ENCODE measurements at places on chromosomes 3 and 15. TPM values are rescaled to one million over a fixed set of nuclear protein-coding genes. Genes with fewer than 3 reads are reported as not detected.

DNA sequence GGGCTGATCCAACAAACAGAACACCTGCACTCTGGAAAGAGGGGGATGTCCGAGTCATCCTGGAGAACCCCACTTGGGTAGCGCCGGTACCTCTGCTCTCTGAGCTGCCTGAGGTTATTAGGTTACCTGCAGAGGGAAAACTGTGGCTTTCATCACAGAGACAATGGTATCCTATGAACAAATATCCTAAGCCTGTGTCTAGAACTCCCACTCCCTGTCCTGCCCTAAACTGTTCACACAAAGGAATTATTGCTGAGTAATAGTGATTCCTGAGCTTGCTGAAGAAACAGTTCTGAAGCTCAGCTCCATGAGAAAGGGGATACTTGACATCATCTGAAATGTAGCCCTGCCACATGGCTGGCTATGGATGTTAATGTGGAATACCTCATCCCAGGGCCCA is 31.9 kb upstream of the WNT5A start:
- DNase-seq, result no peak
- no peak overlapping the region for H3K27ac ChIP-seq
- no peak overlapping the region for H3K4me3 ChIP-seq
- no peaks in the 10 kb centered on the region for H3K36me3 ChIP-seq

DNA sequence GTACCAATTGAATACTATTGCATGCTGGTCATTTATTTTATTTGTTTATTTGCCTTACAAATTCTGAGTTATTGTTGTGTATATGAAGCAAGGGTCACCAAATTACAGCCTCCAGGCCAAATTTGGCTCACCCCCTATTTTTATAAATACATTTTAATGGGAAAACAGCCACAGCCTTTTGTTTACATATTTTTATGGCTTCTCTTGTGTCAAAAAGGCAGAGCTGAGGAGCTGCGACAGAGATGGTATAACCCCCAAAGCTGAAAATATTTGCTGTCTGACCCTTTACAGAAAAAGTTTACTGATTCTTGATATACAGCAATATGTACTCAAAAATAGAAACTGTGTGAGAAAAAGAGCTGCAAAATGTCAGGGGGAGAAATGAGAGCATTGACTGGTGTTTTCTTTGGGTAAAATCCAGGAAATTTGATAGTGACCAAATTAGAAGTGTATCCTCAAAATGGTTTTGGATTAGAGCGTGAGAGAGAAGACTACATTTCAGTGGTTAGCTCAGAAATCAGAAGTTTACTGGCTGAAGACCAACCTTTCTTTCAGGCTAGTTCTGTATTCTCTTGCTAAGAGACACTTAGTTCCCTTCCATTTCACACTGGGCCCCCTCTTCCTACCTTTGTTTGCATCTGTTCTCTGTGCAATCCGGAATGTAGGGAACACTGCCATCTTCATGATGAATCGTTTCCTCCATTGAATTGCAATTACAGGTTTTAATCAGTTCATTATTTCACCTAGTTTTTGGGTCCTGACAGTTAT is 757.8 kb downstream of the AGBL1 start:
- no peaks in the 10 kb centered on the region for H3K4me1 ChIP-seq
- no peak overlapping the region for H3K4me3 ChIP-seq
- no peaks in the 10 kb centered on the region for H3K36me3 ChIP-seq
- H3K27me3 ChIP-seq, result no peaks in the 10 kb centered on the region
- DNase-seq, result no peak
- no peak overlapping the region for H3K27ac ChIP-seq

DNA sequence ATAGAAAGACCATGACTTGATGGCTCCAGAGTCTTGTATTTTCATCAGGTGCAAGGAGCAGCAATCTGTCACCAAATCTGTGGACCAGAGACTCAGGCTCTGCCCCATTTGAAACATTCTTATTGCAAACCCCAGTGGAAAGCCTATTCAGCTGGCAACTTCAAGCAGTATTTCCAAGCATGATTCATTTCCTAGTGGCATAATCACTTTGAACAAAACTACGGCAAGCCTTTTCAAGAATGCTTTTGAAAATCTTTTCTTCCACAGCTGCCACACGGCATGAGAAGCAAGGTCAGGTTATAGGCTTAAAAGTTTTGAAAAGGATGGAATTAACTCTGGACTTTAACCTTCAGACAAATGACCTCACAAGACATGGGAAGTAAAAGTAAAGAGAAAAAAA is 122.0 kb upstream of the BFSP2 start:
- no peak for DNase-seq
- peaks cover 24% of the 10 kb centered on the region for H3K27me3 ChIP-seq
- no peak overlapping the region for H3K27ac ChIP-seq
- H3K36me3 ChIP-seq, result no peaks in the 10 kb centered on the region
- H3K4me3 ChIP-seq, result no peak overlapping the region

The ATOSA gene
- 4.7 TPM for total RNA-seq

The ACTC1 gene
- total RNA-seq, result not detected

The SAMD7 gene
- not detected for total RNA-seq

The FBXL2 gene
- 12.8 TPM for total RNA-seq

The MKRN3 gene
- 10.1 TPM for total RNA-seq

All from HCT116 (cell line).